HEK293T (cell line): ENCODE measurements at places on chromosomes 13 and 19.

- no peak for DNase-seq
Observed at GRCh38 chr19:55251341-55252081, 7.3 kb downstream of the PPP6R1 start.

DNA sequence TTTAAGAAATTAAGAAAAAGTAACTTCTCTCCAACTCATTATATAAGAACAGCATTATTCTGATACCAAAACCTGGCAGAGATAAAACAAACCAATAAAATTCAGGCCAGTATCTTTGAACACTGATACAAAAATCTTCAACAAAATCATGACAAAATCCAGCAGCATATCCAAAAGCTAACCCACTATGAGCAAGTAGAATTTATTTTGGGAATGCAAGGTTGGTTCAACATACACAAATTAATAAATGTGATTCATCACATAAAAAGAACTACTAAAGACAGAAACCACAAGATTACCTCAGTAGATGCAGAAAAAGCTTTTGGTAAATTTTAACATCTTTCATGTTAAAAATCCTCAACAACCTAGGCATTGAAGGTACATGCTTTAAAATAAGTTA is 12.3 kb downstream of the ZNF91 start:
- DNase-seq: no peak

- DNase-seq: no peak
Observed at GRCh38 chr19:44645407-44646048, 1.8 kb downstream of the PVR start.

DNA sequence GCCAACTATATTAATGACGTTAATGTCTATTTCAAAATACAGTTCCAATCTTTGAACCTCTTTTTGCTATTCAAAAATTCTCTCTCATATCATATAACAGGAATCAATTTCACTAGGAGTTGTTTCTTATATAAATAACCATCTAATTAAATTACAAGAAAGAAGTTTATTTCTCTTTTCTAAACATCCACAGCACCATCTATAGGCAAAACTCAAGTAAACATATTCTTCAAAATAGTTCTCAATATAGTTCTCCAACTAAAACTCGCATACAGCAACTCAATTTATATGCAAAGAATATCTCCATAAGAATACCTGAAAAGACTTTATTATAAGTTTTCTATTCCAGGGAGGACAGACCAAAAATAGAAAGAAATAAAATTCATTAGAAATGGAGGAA is 65.6 kb downstream of the RBM26 start:
- DNase-seq: no peak

- DNase-seq: no peak
Observed at GRCh38 chr13:30744681-30745077, 9.3 kb downstream of the ALOX5AP start.

- DNase-seq: no peak
Observed at GRCh38 chr13:20301015-20301402, 68.9 kb upstream of the GJB6 start.
